ENCODE measurements at places on chromosomes 1 and 21.

DNA sequence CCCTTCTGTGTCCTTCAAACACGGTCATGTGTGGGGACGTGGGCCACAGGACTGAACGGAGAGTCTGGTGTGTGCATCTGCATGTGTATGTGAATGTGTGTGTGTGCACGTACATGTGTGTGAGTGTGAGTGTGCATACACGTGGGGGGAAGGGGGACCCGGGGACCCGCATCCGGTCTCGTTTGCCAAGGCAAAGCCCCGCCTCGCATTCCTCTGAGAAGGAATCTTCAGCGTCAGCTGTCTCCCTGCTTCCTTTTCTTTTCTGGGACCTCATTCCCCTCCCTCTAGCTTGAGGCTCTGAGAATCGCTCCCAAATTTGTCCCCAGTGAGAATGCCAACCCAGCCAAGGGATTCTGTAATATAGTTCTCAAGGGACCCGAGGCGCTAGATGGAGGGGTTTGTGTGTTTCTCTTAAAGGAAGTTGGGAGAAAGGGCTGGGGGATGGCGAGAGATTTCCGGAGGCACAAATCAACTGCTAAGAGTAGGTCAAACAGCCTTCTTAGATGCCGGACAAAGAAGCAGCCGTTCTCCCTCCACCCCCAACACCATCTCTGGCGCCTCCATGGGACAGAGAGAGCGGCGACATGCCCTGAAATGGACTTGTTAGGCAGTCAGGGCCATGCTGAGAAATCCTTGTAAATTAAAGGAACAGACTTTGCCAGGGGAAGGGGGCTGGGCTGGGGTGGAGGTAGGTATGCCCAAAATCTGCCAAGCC lies 6.6 kb downstream of the IFFO2 start:
- no peak for DNase-seq

DNA sequence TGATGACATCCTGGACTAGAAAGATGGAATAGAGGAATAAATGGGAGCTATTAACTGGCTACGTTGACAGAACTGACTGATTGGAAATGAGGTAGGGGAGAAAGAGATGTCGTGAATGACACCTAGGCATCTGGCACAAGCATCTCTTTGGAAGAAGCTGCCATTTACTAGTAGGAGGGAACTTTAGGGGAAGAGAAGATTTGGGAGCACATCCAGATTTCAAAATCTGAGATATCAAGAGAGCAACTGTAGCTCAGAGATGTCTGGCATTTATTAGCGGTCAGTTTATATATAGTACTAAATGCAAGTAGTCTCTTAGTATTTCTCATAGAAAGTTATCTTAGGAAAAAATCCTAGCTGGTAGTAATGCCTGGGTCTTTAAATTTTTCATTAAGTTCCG lies 131.9 kb upstream of the C1orf105 start:
- DNase-seq, result no peak

- no peak for DNase-seq
Observed at GRCh38 chr21:28066076-28066475, 926.6 kb downstream of the LTN1 start.

DNA sequence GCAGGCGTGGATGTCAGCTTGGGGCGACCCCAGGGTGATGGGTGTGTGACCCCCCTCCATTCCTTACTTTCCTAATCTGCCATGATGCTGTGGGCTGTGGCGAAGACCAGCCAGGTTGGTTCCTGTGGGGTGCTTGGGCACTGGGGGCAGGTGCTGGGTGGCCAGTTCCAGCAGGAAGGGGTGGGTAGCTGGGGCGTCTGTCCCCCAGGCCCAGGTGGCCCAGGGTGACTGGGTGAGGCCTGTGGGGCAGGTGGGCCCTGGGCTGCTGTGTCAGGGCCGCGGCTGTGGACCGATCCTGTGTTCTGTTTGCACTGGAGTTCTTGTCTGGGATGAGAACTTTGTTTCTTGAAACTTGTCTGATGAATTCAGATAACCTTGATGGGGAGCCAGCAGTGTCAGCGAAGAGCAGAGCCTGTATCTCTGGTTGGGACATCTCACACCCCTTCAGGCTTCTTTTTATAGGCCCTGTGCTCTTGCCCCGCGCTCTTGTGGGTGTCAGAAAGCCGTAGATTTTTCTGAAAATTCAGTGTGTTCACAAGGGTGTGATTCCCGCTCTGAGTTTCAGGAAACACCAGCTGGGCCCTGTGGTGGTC lies 3.7 kb downstream of the PRKCZ start:
- no peak for DNase-seq

DNA sequence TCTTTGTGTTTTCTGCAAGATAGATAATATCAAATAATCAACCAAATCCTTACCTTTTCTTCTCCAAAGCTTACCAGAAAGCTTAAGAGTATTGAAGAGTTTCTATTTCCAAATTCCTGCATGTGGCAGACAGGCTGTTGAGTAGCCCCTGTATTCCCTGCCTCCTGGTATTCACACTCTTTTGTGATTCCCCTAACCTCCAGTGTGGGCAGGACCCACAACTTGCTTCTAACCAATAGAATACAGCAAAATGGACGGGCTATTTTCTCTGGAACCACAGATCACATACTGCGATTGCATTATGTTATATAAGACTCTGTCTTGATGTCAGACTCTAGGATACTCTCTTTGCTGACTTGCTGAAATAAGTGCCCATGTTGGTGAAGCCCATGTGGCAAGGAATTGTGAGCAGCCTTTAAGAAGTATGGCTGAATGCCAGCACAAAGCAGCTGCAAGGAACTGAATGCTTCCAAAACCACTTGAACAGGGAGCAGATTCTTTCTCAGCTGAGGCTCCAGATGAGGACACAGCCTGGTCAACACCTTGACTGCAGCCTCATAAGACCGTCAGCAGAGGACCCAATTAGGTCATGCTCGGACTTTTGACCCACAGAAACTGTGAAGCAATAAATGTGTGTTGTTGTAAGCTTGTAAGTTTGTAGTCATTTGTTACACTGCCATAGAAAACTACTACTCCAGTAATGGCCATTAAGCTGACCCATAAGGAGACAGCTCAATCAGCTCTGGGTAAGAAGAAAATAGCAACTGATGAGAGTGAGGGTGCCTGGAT lies 47.9 kb upstream of the PLXNA2 start:
- no peak for DNase-seq

DNA sequence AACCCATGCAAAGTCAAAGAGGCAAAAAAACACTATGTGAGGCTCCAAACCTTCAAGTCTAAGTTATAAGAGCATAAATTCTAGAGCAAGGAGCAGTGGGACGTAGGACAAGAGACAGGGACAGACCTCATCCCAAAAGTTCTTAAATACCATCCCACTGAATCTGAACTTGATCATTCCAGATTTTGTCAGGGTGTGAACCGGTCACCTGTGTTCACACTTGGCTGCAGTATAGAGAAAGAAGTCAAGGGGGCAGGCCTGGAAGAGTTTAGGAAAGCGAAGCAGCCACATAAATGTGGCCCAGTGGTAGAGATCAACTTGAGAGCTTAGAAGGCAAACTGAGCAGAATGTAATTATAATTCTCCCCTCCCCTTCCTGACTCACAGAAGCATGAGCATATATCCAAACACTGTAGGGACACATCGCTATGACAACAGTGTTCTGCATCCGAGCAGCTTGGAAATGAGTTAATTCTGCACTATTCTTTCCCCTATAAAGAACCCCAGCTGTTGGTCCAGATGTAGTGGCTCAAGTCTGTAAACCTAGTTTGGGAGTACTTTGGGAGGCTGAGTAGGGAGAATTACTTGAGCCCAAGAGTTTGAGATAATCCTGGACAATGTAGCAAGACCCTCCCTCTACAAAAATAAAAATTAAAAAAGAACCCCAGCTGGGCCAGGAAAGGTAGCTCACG lies 2.7 kb downstream of the AKR7A2 start:
- no peak for DNase-seq

Measured in stimulated activated CD4-positive, alpha-beta T cell treated with anti-CD3 and anti-CD28 coated beads, TNF-alpha, amount 100 ng/mL, for 4 hours (primary cell).